ENCODE measurements at places on chromosomes 3 and 15.
A peak's percentile ranks its signal among the peaks of the same experiment; 100 is the strongest.

- DNase-seq: no peak
These were observed 47.6 kb upstream of the POMGNT2 start for GRCh38 chr3:43153216-43154083.

DNA sequence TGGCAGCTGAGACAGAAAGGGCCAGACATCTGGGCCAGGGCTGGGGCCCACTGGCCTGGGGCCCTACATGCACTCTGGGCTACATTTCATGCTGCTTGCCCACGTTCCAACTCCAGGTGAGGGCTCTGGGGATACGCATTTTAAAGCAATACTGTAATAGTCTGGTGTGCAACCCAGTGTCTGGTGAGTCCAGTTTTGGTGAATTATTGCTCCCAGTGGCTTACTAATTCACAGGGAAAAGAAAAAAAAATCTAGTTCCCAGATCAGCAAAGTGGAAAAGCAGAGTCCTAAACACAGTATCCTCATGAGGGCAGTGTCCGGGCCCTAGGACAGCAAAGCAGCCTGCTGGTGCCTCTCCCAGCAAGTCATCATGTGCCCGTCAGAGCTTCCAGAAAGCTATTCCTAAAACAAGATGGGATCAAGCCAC, 82.4 kb downstream of the CCNL1 start:
- DNase-seq: no peak

- no peak for DNase-seq
These were observed 61.4 kb downstream of the IGF2BP2 start for GRCh38 chr3:185763347-185764005.

- DNase-seq: no peak
These were observed 42.9 kb upstream of the FRMD4B start for GRCh38 chr3:69428657-69429255.

GRCh38 chr15:34657469-34658127, 74.1 kb upstream of the GOLGA8B start:
- no peak for DNase-seq

GRCh38 chr3:171200052-171200749, 173.7 kb upstream of the SLC2A2 start:
- no peak for DNase-seq

GRCh38 chr15:81133782-81134461, at the start of gene CFAP161:
CFAP161 (plus strand) TSS chr15:81134270; CDS start chr15:81134330, 60 bp downstream.
- no peak for DNase-seq

DNA sequence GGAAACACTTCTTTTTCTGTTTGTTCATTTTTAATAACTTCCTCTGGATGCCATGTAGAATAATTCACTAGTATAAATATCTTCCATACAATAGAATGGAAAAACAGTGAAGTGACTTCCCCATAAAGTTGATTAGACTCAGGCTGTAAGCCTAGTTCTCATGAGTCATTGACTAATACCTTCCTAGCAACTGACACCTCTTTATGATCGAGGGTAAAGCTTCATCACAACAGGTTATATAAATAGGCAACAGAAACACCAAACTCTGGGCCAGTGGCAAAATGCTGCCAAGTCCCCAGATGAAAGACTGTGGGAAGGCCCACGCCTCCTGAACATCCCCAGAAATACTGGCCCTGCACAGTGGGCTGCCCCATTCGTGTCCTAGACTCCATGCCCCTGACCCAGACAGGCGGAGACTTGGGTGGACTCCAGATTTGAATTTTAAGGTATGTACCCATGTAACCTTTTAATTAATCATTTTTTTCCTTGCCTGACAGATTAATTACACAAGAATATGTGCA, 71.3 kb upstream of the TBC1D23 start:
- no peak for DNase-seq

- DNase-seq: peak; percentile 72
These were observed 610 bp downstream of the ARID3B start for GRCh38 chr15:74541494-74542165.

GRCh38 chr3:26307787-26308186, 314.8 kb upstream of the LRRC3B start:
- DNase-seq: no peak

GRCh38 chr15:92638709-92639365, 16.7 kb downstream of the FAM174B start:
- DNase-seq: no peak

DNA sequence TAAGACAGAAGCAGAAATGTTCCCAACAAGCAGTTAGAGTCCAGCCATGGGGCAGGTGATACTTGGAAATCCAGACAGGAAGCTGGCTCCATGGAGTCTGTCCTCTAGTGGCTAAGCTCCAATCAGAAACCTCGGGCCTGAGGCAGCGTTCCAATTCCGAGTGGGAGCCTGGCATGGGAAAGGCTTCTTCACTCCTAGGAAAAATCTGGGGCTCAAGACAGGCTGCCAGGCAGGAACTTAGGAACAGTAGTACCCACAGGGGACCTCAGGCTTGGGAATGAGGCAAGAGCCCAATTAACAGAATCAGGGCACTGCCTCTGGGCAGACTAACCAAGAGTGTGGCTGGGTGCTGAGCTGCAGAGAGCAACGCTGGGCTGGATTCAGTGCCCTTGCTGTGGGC, 6.2 kb upstream of the ATP13A4 start:
- no peak for DNase-seq

DNA sequence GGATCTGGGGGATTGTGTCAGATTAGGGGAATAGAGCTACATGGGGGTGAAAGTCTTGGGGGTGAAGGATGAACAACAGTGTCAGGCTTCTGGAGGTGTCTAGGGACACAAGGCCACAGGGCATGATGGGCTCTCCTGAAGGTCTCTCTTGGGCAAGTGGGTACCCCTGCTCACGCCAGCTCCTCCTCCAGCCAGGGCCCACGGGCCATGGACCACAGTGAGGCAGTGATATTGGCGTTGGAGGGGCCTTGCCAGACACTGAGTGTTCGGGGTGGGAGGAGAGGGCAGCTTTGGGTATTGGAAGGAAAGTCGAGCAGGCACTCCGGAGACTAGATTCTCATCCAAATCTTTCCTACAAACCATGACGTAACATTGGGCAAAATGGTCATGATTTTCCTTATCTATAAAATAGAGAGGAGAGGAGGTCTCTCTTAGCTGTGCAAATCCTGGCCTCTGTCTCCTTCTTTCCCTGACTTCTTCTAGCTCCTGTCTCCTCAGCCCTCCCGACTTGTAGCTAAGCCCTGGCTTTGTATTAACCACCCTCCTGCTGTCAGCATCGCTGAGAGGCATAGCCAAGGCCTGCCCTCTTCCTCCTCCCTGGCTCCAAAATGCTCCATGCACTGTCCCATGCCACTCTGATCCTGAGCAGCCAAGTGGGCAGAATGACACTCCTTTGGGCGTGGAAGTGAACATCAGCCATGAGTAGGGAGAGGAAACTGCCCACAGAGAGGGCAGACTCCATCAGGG, 24.0 kb upstream of the SRP14 start:
- no peak for DNase-seq

DNA sequence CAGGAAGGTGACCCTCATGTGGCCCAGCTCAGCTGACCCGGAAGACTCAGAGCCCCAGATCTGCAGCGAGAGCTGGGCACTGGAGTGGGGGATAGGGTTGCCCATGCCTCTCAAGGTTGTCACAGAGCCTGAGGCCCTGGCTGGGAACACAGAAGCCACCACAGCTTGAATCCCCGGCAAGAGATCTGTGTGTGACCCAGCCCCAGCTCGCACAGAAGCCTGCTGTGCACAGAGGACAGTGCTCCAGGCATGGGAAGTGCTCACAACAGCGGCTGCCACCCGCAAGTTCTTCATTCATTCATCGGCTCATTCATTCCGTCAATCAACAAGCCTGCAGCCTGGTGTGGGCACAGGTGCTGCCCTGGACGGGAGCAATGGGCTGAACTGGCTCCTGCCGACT, 36.4 kb downstream of the DNAJB8 start:
- no peak for DNase-seq

DNA sequence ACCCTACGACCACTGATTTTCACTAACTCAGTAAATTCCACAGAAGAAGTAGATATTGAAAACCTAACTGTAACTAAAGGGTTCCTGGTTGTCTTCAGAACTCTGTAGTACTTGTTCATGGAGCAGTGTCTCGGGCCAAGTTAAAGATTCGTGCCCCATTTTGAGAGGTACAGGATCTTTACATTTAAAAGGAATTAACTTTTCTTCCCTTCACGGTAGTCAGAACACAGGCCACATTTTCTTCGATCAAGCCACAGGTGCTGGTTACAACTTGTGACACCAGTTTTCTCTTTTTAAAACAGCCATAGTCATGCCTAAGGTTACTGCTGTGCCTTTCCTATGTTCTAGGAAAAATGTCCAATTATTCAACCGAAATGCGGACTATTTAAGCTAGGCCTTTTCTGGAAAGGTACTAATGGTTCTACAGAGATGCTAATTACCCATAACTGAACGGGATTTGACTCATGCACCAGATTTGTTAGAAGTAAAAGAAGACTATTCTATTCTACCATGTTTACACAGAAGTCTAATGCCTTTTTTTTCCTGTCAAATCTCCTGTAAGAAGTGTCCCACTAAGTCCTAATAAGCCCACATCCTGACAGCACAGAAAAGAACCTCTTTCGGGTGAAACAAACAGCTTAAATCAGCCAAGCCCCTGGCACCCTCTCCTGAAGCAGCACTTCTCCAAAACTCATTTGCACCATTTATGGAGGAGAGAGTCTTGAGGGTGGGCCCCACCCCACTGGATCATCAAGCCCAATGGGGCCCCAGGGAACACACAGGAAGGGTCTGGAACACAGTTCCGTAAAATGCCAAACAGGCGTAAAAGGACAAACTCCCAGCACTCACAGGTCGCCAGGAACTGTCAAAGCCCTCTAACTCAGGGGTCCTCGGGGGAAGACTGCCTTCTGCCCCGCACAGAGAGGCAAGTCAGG, 1.9 kb downstream of the LRIG1 start:
- no peak for DNase-seq

DNA sequence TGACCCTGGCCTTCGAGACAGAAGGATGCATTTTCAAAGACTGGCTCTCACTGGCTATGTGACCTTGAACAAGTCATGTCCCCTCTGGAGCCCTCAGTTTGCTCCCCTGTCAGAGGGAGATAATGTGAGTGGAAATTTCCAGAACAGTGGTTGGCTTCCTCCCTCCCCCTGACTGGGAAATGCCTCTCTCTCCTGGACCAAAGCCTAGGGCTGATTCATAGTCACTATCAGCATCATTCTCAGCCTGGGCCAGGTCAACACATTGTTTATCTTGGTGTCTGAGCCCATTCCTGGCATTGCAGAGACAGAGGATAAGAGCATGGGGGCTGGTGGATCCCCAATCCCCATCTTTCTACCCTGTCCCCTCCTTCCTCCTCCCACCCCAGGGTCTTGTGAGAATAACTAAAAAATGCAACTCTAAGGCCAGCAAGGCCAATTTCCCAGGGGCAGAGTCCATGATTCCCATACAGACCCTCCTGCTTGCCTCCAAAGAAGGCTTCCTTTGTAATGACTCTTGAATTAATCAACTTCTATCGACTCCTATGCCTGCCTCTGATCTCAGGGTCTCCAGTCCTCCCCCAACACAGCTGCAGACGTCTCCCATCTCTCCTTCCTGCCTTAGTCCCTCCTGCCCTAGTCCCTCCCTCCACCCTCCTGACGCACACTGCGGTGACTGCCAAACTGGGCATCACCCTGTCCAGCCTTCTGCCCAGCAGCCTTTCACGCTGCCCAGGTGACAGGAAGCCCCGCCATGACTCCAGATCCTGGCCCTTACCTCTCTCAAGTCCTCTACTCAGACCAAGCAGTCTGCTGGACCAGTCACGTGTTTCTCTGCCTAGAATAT, 35.4 kb upstream of the CORO2B start:
- DNase-seq: no peak

GRCh38 chr3:42730294-42730693, 27.7 kb upstream of the HHATL start:
- DNase-seq: no peak

DNA sequence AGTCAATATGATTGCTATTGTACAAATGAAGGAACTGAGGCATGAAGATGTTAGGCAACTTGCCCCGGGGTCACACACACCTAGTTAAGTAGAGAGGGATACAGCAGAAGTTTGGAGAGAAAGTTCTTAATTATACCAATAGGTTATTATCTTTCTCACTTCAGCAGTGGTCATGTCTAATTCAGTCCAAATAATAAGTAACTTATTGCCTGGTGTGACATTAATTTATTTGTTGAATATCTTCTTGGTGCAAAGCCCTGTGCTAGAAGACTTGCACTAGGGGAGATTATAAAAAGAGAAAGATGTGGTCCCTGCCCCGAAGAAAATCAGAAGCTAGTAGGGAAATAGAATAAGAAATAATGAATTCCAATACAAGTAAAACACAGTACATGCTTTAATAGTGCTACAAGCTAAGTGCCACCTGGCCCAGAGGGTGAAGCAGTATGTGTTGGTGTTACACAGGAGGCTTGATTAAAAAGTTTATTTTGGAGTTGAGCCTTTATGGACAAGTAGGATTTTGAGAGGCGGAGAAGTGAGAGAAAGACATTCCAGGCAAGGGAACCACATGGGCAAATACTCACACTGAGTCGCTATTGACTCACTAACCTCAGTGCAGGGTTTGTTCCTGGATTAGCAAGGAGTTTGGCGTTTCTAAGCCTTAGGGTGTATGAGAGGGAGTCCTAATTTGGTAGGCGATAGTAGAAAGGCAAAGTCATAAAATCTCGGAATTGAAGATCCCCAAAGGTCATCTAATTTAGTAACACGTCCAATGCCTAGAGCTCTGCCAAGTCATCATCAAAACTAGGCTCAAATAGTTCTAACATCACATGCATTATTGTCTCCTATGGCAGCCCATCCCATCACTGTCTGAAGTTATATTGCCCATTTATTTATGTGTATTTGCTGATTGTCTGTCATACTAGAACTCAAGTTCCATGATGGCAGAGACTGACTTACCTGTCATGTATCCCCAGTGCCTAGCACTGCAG, 19.2 kb upstream of the GSK3B start:
- no peak for DNase-seq
